ENCODE measurements at places on chromosomes 13 and 19. TPM values are rescaled to one million over a fixed set of nuclear protein-coding genes. Genes with fewer than 3 reads are reported as not detected.

The ZNF534 gene
- total RNA-seq, result 0.44 TPM

The SSBP4 gene
- total RNA-seq, result 128 TPM

The ANGPTL8 gene
- not detected for total RNA-seq

The SHISA2 gene
- 0.57 TPM for total RNA-seq

The CEACAM7 gene
- total RNA-seq, result not detected

The SIGLEC8 gene
- total RNA-seq, result not detected

The LYPD5 gene
- total RNA-seq, result not detected

The ZNF493 gene
- total RNA-seq, result 9.6 TPM

The SLC25A41 gene
- total RNA-seq, result not detected

The ZNF568 gene
- 9.0 TPM for total RNA-seq

The BEST2 gene
- not detected for total RNA-seq

The CKM gene
- total RNA-seq, result not detected

The SRRM5 gene
- 0.22 TPM for total RNA-seq

The CD177 gene
- total RNA-seq, result not detected

The CAPN12 gene
- total RNA-seq, result not detected

The CBY2 gene
- not detected for total RNA-seq

The CEACAM19 gene
- 1.3 TPM for total RNA-seq

The CYP4F2 gene
- not detected for total RNA-seq

The ZNF570 gene
- total RNA-seq, result 6.3 TPM

The IFI30 gene
- total RNA-seq, result 23.9 TPM

The MEGF8 gene
- 17.0 TPM for total RNA-seq

The PSMC4 gene
- total RNA-seq, result 218 TPM

The GJA3 gene
- total RNA-seq, result 1.0 TPM

The SIGLECL1 gene
- not detected for total RNA-seq

The THAP8 gene
- total RNA-seq, result 3.1 TPM

The CD33 gene
- not detected for total RNA-seq

The RSPH6A gene
- 0.43 TPM for total RNA-seq

The KISS1R gene
- 0.14 TPM for total RNA-seq

The CYP4F3 gene
- total RNA-seq, result not detected

The N4BP2L1 gene
- total RNA-seq, result 0.43 TPM

All from placental pericyte (primary cell).